Type B pancreatic cell (in vitro differentiated cells): ENCODE measurements at places on chromosomes 12 and 14. TPM values are rescaled to one million over a fixed set of nuclear protein-coding genes. Genes with fewer than 3 reads are reported as not detected.

The NINJ2 gene
- total RNA-seq: 1.2 TPM in 1 of 2 replicates, not detected in the other

The MMP14 gene
- total RNA-seq: 115 and 137 TPM in 2 replicates

The PDZRN4 gene
- total RNA-seq: 0.86 and 2.3 TPM in 2 replicates

The APOF gene
- total RNA-seq: not detected in 2 replicates

The OVCH1 gene
- total RNA-seq: 1.0 and 3.2 TPM in 2 replicates
